CD4-positive, alpha-beta T cell treated with Interleukin-15 for 4 hours (primary cell): ENCODE measurements at places on chromosomes 4 and X.

- peak; percentile 69 for DNase-seq
These were observed 9.6 kb upstream of the MTMR1 start for GRCh38 chrX:150683536-150684146.

DNA sequence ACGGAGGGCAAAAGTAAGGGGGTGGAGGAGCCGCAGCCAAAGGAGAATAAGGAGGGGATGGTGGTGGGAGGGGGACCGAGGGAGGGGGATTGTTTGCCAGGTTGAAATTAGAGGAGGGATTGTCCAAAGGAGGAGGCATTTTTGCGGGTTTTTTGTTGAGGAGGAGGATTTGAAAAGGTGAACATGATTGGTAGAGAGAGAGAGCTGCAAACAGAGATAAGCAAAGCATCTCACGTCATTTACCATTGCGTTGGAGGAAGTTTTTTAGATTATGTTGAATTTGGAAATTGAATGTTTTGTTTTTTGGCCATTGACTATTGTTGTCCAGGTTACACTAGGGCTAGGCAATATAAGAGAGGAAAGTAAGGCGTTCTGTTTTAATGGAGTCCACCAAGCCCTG is 54.5 kb upstream of the ABCB7 start:
- DNase-seq, result no peak

DNA sequence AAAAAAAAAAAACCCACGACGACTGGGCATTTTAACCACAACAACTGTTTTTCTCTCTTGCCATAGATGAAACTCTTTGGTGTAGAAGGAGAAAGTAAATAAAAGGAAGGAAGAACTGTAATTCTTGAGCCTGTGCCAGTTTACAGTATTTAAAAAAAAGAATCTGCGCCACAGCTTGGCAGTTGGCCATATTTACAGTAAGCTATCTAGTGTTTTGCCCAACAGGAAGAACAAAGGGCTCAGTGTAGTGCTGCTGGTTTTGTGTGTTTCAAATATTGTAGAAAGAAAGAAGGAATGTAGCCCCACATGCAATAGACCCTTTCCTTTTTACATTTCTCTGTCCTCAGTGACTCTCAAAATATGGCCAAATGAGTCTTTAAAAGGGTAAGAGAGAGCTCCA is 66.1 kb downstream of the NR3C2 start:
- DNase-seq, result peak; percentile 53

DNA sequence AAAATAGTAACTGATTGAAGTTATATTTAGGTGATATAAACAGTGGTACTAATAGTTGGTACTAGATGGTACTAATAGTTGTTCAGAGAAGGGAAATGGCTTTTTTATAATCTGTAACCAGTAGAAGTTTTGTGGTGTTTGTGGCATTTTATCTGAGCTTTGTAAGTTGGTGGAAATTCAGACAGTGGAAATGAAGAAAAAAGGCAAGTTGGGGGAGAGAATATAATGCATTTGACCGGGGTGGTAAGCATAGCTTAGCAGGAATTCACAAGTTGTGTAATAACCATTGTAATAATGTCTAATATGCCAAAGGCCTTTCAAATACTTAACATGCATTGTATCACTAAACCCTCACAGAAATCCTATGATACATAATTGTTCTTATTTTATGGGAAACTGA is 36.3 kb downstream of the DTHD1 start:
- DNase-seq, result no peak

GRCh38 chr4:188387179-188387791 is 248.0 kb downstream of the TRIML1 start:
- no peak for DNase-seq

- DNase-seq, result peak; percentile 17
These were observed 449 bp downstream of the FBXL5 start for GRCh38 chr4:15654593-15655222.

- DNase-seq, result no peak
These were observed 96.8 kb downstream of the AKAP4 start for GRCh38 chrX:50103866-50104566.

DNA sequence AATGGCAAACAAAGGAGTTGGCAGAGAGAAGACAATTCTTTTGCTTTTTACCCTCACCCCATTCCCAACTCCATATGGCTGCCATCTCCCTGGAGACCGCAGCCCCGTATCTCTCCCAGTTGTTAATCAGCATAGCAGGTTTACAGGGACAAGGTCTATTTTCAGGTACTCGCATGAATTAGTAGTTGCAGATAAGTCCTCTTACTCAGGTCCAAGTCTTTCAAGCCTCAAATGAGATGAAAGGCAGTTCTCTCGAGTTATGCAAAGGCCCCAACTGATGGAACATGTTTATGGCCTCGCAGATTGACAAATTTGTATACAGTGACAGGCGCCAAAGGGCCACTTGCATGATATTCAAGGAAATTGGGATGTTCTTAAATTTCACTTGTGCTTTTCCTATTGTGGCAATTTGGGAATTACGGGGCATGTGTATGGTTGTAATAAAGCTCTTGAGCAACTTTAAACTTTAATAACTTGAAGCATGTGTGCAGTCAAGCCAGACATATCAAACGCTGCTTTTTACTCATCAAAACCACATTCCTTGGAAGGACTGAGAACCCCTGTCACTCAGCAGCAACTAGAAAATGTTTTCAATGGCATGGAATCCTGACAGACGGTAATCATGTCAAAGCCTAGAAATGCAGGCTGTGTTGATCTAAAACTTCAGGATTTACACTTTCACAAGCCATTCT is 45.1 kb downstream of the KDR start:
- no peak for DNase-seq

- DNase-seq, result no peak
These were observed 163.9 kb upstream of the NOCT start for GRCh38 chr4:138851391-138852335.

- no peak for DNase-seq
These were observed 87.7 kb downstream of the GPC3 start for GRCh38 chrX:133897593-133898163.

- no peak for DNase-seq
These were observed 82.8 kb upstream of the TCEAL2 start for GRCh38 chrX:102042372-102043325.

- DNase-seq, result no peak
These were observed 2.4 kb upstream of the BCORL1 start for GRCh38 chrX:129980001-129980401.

- DNase-seq, result no peak
These were observed 82.0 kb downstream of the GPC4 start for GRCh38 chrX:133333154-133333750.

GRCh38 chrX:17028356-17028755 is 81.9 kb downstream of the REPS2 start:
- no peak for DNase-seq

- no peak for DNase-seq
These were observed 146.2 kb upstream of the HHIP start for GRCh38 chr4:144499777-144500176.

- no peak for DNase-seq
These were observed 88.5 kb upstream of the ETNPPL start for GRCh38 chr4:108851366-108851765.

- DNase-seq, result no peak
These were observed 589 bp upstream of the KIT start for GRCh38 chr4:54657185-54657550.

GRCh38 chr4:155632310-155632840 is 34.3 kb upstream of the GUCY1A1 start:
- DNase-seq, result no peak

GRCh38 chr4:47929682-47930201 is 15.4 kb upstream of the NFXL1 start:
- DNase-seq, result no peak

- no peak for DNase-seq
These were observed 29.2 kb upstream of the COX18 start for GRCh38 chr4:73098713-73099112.

- no peak for DNase-seq
These were observed 15.7 kb downstream of the C1QTNF7 start for GRCh38 chr4:15443371-15444160.

DNA sequence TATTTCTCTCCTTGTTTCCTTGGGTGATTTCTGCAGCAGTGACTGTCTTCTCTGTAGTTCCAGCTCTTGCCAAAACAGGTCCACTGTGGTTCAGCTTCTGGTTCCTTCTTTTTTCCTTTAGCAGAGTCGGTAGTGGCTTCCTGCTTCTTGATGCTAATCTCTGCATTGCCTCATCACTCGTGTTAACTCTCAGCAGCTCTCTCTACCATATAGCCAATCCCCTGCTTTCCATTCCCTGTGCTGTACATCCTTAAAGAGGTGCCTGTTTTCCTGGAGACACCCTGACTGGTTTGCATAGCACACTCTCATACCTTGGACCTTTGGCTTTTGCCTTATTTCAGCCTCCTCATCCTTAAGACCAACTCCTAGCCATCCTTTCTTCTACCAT is 191.2 kb upstream of the LNX1 start:
- DNase-seq, result no peak

DNA sequence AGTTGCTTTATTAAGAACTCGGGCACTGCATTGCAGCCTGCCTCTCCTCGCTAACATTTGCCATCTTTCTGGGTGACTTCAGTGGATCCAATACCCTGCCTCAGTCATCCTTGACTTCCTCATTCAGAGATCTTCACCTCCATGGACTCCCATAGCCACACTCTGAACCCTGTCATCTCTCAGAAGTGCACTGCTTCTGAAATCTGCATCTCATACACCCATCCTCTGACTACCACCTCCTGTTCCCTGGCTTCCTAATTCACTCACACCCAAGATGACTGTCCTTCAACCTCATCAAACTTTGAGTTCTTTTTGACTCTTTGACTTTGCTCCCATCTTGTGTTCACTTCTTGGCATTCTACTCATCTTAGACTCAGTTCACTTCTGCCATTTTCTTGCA is 25.3 kb upstream of the CYBB start:
- DNase-seq, result no peak

GRCh38 chr4:148196164-148196563 is 246.1 kb downstream of the NR3C2 start:
- no peak for DNase-seq

- no peak for DNase-seq
These were observed 54.5 kb upstream of the WDR1 start for GRCh38 chr4:10171055-10171454.
